ENCODE measurements at places on chromosomes 2 and 18.

DNA sequence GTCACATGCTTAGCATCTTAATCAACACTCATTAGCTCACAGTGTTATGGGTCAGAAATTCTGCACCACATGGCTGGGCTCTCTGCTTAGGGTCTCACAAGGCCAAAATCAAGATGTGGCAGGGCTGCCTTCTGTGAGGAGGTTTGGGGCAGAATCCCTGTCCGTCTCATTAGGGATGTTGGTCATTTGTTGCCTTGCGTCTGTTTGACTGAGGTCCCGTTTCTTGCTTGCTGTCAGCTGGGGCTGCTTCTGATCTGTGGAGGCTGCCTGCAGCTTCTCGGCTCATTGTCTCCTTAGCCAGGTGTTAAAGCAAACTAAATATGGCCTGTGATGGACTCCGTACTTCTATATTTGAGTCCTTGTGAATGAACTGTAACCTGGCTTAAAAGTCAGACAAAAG, 146.5 kb downstream of the NDUFA10 start:
- no peak for DNase-seq

- no peak for DNase-seq
Measured at GRCh38 chr2:214322662-214323061, 88.2 kb upstream of the VWC2L start.

GRCh38 chr2:50929661-50930060, 102.3 kb downstream of the NRXN1 start:
- no peak for DNase-seq

DNA sequence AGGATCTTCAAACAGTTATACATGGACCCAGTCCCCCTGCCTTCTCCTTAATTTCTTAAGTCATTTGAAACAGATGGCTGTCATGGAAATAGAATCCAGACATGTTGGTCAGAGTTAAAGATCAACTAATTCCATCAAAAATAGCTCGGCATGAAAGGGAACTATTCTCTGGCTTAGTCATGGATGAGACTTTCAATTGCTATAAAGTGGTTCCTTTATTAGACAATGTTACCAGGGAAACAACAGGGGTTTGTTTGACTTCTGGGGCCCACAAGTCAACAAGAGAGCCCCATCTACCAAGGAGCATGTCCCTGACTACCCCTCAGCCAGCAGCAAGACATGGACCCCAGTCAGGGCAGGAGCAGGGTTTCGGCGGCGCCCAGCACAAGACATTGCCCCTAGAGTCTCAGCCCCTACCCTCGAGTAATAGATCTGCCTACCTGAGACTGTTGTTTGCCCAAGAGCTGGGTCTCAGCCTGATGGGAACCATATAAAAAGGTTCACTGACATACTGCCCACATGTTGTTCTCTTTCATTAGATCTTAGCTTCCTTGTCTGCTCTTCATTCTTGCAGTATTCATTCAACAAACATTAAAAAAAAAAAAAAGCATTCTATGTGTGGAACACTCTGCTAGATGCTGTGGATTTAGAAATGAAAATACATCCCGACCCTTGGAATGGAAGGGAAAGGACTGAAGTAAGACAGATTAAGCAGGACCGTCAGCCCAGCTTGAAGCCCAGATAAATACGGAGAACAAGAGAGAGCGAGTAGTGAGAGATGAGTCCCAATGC, 4.6 kb downstream of the TTR start:
- DNase-seq = no peak

GRCh38 chr18:48715711-48716361, 177.0 kb downstream of the CTIF start:
- no peak for DNase-seq

DNA sequence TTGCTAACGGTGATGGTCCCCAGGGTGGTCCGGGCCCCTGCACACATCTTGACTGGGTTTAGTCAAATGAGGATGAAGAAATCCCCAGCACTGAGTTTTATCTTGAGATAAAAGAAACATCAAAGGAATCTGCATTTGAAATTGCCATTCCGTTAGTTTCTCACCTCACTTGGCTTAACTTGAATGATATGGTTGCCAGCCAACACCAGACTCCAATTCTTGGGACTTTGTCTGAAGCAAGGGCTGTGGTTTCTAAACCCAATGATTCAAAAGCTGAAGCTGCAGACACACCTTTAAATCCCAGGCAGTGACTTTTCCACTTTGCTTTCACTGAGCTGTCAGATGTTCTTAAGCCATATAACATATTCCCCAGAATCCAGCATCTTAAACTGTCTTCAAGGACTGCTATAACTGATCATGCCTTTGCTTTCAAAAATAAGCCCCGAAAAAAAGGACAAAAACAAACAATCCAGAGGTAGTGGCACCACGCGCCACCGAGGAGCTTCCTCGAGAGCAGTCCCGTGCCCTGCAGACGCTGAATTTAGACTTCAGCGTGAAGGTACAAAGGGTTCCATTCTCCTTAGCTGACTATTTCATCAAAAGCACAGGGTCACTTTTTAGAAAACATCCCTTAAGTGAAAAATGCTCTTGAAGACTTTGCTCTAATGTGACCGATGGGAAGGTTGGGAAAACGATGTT, 189.3 kb downstream of the HDAC4 start:
- no peak for DNase-seq

DNA sequence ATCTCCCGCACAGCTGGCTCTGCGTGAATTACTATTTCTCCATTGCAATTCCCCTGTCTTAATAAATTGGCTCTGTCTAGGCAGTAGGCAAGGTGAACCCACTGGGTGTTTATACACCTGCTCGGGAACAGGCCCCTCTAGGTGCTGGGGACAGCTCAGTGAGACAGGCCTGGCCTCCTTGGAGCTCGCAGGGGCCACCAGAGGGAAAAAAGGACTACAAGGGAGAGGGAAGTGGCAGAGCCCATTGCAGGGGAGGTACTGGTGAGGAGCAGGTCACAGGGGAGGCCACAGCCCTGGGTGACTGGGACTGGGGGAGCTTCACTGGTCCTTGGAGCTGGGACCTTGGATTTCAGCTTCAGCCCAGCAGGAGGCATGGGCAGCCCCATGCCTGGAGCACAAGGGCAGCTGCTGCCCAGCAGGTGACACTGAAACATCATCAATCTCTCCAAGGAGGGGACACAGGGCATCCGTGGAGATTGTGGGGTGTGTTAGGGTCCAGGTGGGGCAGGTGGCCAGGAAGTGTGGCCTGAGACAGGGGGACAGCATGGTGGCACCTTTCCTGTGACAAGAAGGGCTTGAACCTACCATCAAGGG, 31.2 kb downstream of the NGEF start:
- no peak for DNase-seq

DNA sequence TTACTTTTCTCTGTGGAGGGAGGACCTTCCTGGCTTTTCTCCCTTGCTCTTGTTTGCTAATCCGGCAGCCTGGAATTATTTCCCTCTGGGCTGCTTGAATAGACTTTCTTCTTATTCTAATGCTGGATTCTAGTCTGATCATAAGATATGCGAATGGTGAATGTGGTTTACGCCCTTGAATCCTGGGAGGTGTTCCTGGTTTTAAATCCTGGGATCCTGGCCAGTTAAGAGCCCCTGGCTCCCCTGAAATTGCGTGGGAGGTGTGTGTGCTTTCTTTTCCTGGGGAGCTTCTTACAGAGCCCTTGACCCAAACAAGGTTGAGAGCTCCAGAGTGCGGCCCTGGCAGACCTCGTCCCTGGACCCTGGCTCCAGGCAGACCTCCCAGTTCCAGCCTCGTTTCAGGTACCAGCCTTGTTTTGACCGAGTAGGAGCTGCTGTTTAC, 2.8 kb downstream of the SH3BP4 start:
- DNase-seq = no peak

GRCh38 chr2:191109888-191110287, 40.9 kb downstream of the STAT4 start:
- no peak for DNase-seq

GRCh38 chr2:192000196-192000980, 153.5 kb upstream of the CAVIN2 start:
- no peak for DNase-seq

Data from activated CD4-positive, alpha-beta T cell treated with anti-CD3 and anti-CD28 coated beads, Interleukin-2, Interleukin-4, amounts not matched to agents 100 ng/mL and 50 ng/mL, durations not matched to agents 16 hours and 8 hours (primary cell).